Right lung (tissue), 10 donors: ENCODE measurements at places on chromosomes 7 and 10. TPM values are rescaled to one million over a fixed set of nuclear protein-coding genes. Genes with fewer than 3 reads are reported as not detected.

- no peak for DNase-seq
Measured at GRCh38 chr10:98389398-98389797, 25.6 kb downstream of the PYROXD2 start.

DNA sequence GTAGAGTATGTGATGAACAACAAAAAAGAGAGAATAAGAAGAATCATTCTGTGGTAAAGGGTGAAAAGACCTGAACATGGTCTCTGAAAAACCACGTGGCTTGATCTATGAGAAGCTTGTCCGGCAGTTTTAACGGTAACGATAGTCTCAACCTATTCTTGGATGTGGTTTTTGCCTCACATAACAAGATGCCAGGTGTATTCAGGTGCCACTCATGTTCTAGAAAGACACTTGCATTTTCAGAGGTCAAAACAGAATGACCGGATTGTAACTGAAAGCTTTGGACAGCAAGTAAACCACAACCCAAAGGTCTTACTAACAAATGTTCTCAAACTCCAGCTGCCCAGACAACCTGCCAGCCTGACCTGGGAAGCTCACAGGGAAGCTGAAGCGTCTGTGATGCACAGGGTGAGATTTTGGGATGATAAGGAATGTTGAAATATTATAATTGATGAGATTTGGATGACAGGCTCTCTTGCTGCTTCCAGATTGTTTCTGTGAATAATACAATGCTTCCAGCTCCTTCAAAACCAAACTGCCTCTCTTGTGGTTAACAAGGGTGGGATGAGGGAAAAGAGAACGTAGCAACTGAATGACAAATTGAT lies 137.4 kb upstream of the GRB10 start:
- DNase-seq: no peak

DNA sequence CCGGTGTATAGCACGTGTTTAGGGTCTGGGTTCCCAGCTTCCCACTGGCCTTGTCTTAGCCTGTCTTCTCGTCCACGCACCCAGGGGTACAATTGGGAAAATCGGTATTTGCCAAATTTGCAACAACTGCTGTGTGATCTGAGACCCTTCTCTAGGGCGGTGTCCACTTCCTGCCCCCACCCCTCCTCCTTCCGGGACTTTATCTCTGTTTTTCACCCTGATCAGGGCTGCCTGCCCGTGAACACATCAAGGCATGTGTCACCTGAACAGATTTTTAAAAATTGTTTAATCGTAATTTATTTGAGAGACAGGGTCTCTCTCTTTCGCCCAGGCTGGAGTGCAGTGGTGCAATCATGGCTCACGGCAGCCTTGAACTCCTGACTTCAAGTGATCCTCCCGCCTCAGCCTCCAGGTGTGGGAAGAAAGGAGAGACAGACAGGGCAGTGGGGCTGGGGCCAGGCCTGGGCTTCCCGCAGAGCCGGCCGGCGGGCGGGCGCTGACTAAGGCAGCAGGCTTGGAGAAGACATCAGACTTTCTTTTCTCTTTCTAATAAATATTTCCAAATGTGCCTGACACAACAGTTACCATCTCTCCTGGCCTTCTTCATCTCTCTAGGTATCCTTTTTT lies 27.5 kb downstream of the ELFN1 start:
- no peak for DNase-seq

Gene AMZ1
- polyA plus RNA-seq: 0.28 TPM

Gene CCDC172
- not detected for polyA plus RNA-seq

DNA sequence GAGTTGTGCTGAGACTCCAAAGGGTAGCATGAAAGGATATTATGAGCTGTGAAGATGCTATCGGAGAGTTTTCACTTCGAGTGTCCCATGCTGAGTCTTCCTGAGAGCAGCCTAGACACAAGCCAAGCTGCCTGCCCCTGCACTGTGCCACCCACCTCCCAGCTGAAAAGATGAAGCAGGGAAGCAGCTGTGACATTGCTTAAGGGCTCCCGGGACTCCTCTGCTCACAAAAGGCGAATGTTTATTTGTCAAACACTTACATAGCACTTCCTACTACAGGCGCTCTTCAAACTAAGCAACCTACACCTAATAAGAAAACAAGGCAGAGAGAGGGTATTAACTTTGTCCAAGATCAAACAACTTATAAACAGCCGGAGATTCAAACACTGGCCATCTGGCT lies 95.6 kb downstream of the OSBPL3 start:
- DNase-seq: no peak

Gene SGPL1
- polyA plus RNA-seq: 48.4 TPM

- no peak for DNase-seq
Measured at GRCh38 chr10:6011558-6011957, 34.2 kb upstream of the IL15RA start.

- DNase-seq: no peak
Measured at GRCh38 chr7:10930551-10930950, 43.1 kb upstream of the PHF14 start.

DNA sequence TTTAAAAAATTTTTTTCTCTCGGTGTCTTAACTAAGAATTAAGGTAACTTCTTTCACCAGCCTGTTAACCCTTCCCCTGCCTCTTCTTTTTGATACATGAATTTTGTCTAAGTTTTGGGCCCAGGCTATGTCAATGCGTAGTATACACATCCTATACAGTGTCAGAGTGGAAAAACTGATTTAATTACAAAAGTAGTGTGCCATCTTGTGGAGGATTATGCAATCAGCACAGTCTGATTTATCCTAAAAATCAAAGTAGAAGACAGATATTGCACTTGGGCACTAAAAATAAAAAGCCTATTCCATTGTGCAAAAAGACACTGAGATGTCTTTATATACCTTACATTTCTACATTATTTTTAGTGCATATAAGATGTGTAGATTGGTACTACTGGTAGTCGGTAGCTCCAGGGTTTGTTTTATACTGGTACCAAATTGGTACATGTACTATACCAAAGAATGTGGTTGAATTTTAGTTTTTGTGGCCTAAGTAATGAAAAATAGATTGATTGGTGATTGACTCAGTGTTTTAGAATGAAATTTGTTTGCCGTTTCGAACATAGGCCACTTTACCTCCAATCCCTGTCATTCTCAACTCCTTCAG lies 96.6 kb downstream of the MKLN1 start:
- DNase-seq: no peak

Gene BTBD16
- polyA plus RNA-seq: not detected

Gene CFAP69
- 14.8 TPM for polyA plus RNA-seq

- DNase-seq: no peak
Measured at GRCh38 chr10:48974510-48975156, 35.0 kb upstream of the LRRC18 start.

DNA sequence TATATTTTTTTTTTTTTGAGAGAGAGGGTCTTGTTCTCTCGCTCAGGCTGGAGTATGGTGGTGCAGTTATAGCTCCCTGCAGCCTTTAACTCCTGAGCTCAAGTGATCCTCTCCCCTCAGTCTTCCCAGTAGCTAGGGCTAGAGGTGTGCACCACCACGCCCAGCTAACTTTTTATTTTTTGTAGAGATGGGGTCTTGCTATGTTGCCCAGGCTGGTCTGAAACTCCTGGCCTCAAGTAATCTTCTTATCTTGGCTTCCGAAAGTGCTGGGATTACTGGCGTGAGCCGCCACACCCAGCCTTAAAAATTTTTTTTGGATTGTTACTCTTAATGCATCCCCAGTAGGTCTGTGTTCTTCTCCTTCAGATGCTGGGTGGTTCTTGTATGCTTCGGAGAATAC lies 4.2 kb downstream of the UBTD1 start:
- no peak for DNase-seq

Gene EZH2
- 52.5 TPM for polyA plus RNA-seq

Gene C7orf33
- polyA plus RNA-seq: not detected

Gene OR13A1
- polyA plus RNA-seq: 0.06 TPM

DNA sequence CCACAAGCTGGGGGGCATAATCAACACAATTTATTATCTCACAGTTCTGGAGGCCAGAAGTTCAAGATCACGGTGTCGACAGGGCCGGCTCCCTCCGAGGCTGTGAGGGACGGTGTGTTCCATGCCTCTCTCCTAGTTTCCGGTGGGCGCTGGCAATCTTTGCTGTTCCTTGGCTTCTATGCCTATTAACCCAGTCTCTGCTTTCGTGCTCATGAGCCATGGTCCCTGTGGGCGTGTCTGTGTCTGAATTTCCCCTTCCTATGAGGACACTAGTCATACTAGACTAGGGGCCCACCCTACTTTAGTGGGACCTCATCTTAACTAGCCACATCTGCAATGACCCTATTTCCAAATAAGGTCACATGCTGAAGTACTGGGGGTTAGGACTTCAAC lies 29.4 kb downstream of the HIPK2 start:
- no peak for DNase-seq

Gene FAM241B
- 7.4 TPM for polyA plus RNA-seq

GRCh38 chr10:556971-557637 lies 132.4 kb downstream of the DIP2C start:
- no peak for DNase-seq

- DNase-seq: no peak
Measured at GRCh38 chr10:123425680-123426079, 240.5 kb upstream of the GPR26 start.

- DNase-seq: no peak
Measured at GRCh38 chr7:95322396-95322795, 1.9 kb downstream of the PON1 start.

GRCh38 chr10:81177651-81178244 lies 640.0 kb downstream of the SH2D4B start:
- no peak for DNase-seq

Gene ANKRD22
- 0.70 TPM for polyA plus RNA-seq

- no peak for DNase-seq
Measured at GRCh38 chr7:84136336-84136735, 58.3 kb downstream of the SEMA3A start.
